Islet precursor cell (in vitro differentiated cells): ENCODE measurements at places on chromosomes 13 and 19.

DNA sequence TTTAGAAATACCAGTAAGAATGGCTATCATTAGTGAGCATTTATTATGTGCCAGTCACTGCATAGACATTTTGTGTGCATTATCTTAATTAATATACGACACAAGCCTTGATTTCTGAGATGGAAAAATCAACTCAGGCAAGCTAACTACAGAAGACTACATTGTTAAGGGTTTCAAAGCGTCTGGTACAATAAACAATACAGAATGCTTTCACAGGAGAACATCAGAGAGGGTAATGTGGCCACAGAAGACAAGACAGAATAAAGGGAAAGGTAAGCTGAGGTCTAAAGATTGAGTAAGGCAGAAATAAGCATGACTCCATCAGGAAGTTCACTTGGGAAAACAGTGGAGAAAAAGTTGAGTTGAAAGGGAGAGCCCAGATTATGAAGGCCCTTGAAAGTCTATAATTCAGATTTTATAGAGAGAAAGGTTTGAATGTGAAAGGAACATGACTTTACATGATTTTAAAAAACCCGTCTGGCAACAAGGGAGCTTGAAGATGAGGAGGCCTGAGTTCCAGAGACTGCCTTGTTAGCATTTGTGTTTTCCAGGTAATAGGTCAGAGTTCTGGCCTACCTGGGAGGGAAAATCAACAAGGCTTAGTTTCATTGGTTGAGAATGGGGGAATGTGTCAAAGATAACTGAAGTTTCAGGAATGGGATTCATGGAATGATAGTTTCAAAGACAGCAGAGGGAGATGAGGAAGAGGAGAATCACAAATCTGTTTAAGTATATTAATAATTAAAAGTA lies 1.8 kb upstream of the MBNL2 start:
- no peak for DNase-seq

- no peak for DNase-seq
Measured at GRCh38 chr13:50227361-50227760, 212.1 kb downstream of the KCNRG start.

DNA sequence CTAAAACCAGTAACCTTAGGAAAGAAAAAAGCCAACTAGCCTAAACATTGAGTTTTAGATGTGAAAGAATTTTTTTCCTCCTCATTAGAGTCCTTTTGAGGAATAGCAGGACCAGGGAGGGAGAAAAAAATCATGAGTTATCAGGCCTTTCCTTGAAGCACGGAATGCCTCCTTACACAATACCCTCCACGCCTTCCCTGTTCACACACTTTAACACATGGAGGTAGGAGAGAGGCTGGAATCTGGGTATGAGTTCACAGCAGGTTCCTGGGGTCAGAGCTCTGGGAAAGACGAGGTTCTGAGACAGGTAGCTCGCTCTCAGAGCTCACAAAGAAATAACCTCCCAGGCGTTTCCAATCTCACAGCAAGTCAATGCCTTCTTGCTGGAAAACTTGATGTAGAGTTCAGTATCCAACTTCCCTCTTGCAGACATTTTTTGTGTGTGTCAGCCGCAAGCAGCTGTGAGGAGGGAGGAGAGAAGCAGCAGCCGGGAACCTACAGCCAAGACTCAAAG lies 716 bp downstream of the ZNF573 start:
- no peak for DNase-seq

GRCh38 chr19:4738734-4739133 lies 15.1 kb upstream of the DPP9 start:
- no peak for DNase-seq

- DNase-seq = no peak
Measured at GRCh38 chr19:2577722-2578335, 101.9 kb downstream of the GADD45B start.

DNA sequence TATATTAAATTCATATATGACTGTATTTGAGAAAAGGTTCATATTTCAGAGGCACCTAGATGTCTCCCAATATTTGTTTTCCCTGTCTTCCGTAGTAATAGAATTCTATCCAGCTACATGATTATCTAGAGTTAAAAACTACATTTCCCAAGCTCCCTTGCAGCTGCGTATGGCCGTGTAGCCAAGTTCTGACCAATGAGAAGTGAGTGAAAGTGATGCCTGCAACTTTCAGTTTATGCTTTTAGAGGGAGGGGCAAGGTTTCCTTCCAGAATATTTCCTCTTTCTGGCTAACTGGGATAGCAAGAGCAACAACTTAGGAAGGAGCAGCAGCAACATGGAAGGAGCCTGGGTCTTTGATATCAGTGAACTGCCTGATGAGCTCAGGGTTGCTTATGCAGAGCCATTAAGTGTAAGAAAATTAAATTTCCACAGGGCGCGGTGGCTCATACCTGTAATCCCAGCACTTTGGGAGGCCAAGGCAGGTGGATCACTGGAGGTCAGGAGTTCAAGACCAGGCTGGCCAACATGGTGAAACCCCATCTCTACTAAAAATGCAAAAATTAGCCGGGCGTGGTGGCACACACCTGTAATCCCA lies 23.2 kb upstream of the CYP2A13 start:
- DNase-seq = no peak

DNA sequence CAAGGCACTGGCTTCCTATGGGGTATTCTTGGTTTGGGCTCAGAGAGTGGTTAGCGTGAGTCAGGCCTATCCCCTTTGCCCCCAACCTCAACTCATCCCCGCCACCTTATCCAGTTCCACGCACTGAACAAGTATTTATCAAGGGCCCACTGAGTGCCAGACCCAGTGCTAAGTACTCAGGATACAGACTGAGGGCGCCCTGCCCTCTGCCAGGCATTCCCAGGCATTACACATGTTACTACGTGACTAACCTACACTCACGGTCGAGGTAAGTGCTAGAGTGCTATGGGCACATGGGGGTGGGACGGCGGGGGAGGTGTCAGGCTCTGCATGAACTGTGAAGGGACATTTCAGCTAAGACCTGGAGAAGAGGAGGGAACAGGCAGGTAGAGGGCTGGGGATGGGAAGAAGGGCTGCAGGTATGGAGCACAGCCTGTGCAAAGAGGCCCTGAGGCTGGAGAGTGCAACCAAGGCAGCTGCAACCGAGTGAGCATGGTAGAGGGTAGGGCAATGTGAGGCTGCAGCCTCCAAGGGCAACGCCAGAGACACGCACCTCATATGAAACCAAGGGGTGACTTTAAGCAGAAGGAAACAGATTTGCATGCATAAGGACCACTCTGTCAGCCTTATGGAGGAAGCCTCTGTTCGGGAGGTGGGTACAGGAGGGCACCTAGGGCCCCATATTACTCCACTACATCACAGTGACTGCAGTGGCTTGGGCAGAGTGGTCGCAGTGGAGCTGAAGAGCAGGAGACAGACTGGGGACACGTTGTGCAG lies 22.5 kb downstream of the DHRS12 start:
- DNase-seq = no peak

GRCh38 chr13:99124794-99125316 lies 75.8 kb upstream of the UBAC2 start:
- no peak for DNase-seq

DNA sequence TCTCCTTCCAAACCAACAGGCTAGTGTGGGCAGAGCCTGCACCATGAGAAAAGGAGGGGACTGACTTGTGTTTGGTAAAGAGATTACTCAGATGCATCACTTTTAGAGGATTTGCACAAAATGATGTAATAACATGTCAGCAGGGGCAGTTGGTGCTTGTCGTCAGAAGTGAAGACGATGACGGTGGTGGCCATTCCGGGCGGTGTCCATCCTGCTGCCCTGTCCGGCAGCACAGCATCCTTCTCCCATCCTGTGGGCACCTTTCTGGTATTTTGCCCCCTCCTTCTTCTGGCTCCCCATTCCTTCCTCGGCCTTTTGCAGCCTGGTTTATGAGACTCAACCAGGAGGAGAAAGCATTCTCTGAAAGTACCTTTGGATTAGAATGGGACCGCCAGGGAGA lies 160.1 kb downstream of the TEX29 start:
- DNase-seq = no peak
